Cerebellar nuclear complex (tissue), 1 donor: ENCODE measurements at places on chromosomes 13 and 19.

DNA sequence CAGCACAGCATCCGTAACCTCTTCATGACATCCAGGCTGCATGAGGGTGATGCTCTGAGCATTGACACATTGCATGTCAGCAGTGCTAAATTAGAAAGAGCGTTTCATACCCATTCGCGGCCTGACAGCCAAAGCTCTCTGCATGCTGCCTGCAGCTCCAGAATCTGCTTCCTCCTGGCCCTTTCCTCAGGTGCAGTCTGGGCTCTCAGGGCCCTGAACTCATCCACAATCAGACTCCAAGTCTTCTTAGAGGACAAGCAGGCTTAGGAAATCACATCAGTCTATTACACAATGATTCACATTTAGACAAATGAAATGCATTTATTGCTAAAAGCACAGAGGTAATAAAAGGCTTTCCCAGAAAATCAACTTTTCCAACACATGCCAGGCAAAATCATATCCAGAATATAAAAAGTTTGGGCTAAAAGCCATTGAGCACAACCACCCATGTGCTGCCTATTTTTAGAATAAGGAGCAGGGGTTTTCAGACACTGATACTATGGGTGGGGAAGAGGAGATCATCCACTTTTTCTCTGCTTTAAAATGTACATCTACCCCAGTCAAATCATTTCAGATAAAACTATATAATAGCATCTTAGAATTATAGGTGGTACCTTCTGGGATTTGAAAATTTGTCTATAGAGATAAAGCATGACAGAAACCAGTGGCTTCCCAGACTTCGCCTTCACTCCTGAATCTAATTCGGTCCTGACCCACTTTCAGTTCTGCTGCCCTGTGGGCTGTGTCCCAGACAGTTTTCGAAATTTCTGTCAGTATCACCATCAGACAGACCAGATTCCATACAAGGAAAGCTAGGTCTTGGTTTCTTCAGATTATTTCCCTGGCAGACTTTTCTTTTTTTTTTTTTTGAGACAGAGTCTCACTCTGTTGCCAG lies 109.3 kb downstream of the COL4A2 start:
- no peak for DNase-seq

- no peak for DNase-seq
Observed at GRCh38 chr13:84834201-84834600, 951.9 kb upstream of the SLITRK1 start.

DNA sequence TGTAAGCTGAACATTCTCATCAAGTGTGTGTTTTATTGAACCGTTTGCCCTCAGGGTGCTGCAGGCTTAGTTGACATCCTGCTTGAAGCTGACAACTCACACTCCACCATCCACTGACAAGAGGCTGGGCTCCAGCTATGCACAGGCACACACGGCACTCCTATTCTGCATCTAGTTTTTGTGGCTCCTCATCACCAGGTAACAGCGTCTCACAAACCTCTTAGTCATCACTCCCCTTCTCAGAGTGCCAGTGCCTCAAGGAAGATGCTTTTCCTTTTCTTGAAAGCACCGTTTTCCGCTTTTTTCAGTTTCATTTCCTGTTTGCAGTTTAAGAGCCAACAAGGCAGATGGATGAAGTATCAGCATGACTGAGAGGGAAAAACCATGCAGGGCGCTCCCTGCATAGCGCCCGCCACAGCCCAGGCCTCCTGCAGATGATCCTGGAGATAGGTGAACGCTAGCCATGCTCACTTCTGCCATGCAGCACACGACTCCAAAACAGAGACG lies 491.2 kb downstream of the COG6 start:
- DNase-seq, result no peak

- DNase-seq, result no peak
Observed at GRCh38 chr13:19993024-19993423, 34.5 kb downstream of the ZMYM2 start.

DNA sequence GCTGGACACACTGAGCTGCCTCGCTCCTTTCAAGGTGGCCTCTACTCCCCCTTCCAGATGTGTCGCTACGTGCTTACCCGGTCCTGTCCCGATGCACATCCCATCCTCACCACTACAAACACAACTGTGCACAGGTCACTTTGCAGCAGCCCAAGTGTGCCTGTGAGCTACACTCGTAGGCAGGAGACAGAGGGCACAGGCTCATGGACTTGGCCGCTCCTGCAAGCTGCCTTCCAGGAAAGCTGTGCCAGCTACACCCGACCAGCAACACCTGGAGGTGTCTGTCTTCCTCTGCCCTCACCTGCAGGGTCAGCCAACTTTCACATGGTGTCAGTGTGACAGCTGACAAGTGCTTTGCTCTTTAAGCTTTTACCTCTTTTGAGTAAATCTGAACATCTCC lies 15.4 kb downstream of the CARS2 start:
- no peak for DNase-seq

DNA sequence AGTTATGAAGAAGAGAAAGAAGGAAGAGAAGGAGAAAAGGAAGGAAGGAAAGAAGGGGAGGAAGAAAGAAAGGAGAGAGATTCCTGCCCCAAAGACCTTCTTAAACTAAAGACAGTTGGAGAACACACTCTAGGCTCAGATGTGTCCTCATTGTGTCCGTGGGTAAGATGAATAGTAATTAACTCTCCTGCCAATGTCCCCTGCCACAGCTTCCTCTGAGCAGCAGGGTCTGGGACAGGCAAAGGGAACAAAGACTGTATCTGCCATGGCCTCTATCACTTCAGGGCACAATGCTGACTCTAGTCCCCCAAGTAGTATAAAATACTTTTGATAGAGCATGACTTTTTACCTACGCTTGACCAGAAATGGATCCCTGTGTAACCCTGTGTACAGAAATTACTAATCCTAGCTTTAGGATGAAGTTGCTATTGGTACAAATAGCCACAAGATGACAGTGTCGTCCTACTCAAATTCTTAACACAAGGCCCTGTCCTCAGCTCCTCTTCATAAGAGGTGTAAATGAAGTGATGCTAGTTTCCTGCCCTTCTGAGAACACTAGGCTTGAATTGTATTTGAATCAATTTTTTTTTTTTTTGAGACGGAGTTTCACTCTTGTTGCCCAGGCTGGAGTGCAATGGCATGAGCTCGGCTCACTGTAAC lies 186.2 kb upstream of the GPR12 start:
- DNase-seq, result no peak

DNA sequence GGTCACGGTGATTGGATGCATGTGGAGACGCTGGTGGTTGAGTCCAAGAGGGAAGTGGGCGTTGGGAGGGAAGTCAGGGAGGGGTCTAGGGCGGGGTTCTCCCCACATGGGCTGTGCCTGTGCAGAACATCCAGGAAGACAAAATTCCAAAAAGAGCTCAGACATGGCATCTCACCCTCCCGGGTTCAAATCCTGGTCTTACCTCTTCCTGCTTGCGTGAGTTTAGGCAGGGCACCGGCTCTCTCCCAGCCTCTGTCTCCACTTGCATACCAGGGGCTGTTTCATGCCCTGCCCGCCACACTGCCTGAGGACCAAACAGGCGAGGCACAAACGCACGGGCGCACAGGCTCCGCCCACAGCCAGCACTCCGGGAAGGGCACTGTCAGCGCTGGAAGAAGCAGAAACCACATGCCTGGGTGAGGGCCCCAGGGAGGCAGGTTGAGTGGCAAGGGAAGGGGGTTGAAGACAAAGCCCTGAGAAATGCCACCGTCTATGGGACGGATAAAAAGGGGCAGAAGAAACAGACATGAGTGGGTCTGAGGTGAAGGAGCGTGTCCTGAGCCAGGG lies 123.6 kb upstream of the SOX1 start:
- no peak for DNase-seq

DNA sequence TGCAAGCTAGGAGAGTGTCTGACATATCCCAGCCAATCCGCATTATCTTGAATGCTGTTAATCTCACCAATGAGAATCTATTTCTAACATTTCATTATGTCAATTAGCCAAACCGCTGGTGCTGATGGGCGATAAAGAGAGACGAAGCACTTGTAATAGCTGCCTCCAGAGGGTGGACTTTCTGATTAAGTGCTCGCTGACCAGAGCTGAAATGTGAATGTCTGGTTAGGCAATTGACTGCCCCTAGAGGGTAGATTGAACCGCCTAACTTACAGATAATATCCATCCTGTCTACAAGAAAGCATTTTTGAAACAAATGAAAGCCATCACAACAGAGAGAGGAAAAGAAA lies 552 bp upstream of the GRWD1 start:
- DNase-seq, result no peak

DNA sequence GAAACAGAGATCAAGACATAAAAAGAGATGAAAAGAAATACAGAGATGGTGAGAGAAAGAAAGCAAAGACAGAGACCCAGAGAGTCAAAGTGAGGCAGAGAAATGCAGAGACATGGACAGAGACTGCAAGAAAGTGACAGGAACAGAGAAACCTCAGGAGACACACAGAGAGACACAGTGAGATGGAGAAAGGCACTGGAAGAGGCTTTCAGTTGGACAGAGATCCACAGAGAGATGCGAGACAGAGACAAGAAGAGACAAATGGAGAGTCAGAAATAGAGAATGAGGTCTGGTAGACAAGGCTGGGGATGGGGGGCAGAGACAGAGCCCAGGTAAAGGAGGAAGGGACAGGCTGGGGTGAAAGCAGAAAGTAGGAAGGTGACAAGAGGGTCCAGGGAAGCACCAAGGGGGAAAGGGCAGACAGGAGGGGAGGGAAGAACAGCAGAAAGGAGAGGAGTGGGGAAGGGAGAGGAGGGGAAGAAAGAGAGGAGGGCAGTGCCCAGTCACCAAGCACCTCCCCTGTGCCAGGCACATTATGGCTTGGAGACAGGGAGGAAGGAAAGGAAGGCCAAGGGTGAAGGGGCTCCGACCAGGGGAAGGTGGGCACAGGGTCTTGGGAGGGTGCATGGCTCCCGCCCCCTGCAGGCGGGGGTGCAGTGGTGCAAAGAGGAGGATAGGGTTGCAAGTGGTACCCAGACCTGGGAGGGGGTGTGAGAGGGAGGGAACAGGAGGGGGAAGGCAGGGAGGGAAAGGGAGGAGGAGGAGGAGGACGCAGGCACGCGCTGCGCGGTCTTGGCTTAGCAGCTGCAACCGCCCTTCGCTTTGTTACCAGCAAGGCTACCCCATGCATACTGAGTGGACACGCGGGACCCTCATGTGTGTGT lies 38.4 kb downstream of the DEDD2 start:
- DNase-seq, result no peak

- DNase-seq, result no peak
Observed at GRCh38 chr19:35274323-35274722, 5.6 kb downstream of the USF2 start.

DNA sequence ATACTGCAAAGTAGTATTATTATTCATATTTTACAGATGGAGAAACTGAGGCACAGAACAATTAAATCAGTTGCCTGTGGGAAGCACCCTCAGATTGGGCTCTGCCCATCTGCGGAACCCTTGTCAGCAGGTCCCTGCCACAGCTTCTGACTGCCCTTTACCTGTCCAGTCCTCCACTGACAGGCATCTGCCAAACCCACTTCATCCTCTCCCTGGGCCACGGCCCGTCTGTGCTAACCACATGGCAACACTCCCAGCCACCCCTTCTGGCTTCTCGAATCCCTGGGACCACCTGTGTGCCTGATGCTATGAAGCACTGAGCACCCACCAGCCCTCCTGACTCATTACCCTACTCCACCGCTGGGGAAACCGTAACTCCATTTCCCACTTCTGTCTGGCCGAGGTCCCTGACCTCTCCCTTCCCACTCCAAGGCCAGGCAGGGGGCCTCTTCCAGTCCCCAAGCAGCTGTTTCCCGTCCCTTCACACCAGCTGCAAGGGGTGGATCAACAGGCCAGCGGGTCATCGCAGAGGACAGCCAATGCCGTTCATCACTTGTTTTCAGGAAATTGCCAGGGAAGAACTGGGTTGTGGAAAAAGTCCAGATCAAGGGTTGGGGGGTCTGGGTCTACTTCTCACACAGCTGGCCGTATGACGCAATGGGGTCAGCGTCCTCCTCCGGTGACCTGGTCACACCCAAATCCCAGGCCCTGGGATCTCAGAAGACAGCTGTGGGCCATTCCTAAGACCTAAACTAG lies 2.5 kb downstream of the KANK3 start:
- DNase-seq, result no peak

GRCh38 chr19:23558541-23558940 lies 128.5 kb downstream of the ZNF675 start:
- no peak for DNase-seq

GRCh38 chr13:94313321-94313910 lies 166.1 kb downstream of the DCT start:
- DNase-seq, result no peak

GRCh38 chr13:47190696-47191305 lies 293.9 kb upstream of the HTR2A start:
- DNase-seq, result no peak
